ENCODE measurements at places on chromosomes 12 and 14.

GRCh38 chr14:68368850-68369249 is 424.0 kb downstream of the ZFP36L1 start:
- DNase-seq = no peak

GRCh38 chr12:98424726-98425401 is 90.5 kb upstream of the TMPO start:
- DNase-seq = peak; percentile 42

DNA sequence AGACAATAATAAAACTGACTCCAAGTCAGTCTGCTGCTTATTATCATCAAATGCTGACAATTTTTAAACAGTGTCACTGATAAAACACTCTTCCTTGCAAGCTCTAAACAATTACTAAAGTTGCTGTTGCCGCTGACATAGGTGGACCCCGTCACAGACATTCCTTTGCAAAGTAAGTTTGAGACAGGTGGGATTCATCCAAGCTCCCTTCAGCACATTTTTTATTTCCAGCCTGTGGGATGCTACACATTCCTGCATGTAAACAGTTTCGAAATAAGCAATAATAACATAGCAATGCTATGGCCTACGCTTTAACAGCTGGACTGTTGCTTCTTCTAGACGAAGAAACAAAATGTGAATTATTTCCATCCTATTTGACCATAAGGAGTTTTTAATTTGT is 85.4 kb upstream of the HIF1A start:
- DNase-seq = no peak

GRCh38 chr14:103724116-103724515 is 8.5 kb downstream of the ZFYVE21 start:
- DNase-seq = no peak

- no peak for DNase-seq
These were observed 43.8 kb upstream of the ATF1 start for GRCh38 chr12:50720085-50720484.

- no peak for DNase-seq
These were observed 620 bp upstream of the NID2 start for GRCh38 chr14:52069307-52070050.

- no peak for DNase-seq
These were observed 47.9 kb upstream of the SOCS2 start for GRCh38 chr12:93524386-93525133.

GRCh38 chr12:127480775-127481314 is 786.1 kb upstream of the TMEM132C start:
- DNase-seq = no peak

DNA sequence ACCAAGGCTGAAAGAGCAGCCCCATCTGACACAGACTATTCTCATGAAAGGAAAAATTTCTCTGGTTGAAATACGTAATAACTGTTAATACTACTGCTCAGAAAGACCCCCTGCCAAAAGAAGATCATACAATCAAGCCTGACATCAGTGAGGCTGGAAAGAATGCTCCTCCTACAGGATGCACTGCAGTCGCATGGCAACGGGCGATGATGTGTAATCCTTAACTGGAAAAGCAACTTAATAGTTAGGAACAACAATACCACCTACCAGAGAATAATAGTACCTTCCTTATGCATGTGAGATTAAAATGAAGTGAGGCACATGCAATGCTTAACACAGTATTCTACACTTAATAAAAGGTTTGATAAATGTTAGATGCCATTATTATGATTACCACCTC is 1.2 kb upstream of the GOLGA5 start:
- DNase-seq = no peak

DNA sequence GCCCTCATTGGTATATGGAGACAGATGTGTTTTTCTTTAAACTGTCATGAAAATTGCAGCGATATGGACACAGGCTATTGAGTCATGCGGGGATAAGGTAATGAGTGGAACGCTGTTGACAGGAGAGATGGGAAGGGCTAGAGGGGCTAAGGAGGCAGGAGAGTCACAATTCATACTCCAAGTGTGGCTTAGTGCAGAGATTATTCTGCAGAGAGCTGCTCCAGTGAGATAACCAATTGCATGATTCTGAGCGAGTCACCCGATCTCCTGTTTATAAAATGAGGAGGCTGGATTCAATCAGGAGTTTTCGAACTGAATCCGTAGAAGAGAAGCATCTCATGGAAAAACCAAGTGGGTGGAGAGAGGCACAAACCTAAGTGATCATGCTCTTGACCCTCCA is 106.4 kb upstream of the PLEKHG7 start:
- no peak for DNase-seq

DNA sequence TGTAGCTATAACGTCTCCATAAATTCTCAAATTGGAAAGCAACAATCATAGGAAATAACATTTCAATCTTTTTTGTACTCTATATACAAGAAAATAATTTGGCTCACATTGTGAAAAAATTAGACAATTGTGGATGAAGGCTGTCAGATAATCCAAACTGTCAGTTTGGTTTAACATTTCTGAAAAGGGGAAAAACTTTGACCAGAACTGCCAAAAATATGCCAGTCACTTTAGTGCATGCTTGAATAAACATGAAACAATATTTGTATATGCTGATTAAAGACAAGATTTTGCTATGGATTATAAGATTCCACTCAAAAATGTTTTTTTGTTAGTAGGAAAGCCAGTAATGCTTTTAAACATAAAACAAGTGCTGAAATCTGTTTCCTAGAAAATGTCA is 38.9 kb downstream of the CCDC59 start:
- no peak for DNase-seq

DNA sequence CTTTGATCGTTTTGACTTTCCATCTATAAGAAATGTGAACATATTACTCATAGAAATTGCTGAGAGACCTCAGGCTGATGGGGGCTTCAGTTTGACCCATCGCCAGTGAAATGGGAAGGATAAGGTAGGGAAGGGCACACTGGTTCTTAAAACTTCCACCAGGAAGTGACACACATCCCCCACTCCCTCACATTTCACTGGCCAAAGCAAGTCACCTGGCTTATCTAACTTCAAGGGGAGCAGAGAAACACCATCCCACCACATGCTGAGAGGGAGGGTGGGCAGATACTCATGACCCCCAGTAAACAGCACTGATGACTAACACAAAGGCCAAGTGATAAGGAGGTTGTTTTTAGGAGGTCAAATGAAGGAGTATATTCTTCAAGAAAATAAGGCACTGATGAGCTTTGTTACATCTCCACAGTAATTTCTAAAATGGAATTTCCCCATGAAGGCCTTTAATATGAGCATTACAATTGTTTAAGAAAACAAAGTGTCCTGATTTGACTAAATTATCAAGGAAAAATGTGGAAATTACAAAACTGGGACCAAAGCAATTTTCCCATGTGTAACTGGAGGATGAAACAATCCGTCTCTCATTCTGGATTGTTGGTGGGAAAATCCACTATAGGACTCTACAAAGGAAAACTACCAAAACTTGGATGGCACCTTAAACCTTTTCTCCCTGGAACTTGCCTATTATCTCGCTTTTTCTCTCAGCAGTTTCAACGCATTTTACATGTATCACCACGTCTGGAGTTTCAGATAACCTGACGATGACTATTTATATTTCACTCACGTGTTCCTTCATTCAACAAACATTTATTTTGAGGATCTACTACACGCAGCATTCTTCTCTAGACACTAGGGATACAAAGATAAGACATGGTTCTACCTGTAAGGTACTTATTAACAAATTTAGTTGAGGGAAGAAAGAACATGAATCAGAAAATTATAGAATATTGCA is 91.8 kb upstream of the EEA1 start:
- no peak for DNase-seq

DNA sequence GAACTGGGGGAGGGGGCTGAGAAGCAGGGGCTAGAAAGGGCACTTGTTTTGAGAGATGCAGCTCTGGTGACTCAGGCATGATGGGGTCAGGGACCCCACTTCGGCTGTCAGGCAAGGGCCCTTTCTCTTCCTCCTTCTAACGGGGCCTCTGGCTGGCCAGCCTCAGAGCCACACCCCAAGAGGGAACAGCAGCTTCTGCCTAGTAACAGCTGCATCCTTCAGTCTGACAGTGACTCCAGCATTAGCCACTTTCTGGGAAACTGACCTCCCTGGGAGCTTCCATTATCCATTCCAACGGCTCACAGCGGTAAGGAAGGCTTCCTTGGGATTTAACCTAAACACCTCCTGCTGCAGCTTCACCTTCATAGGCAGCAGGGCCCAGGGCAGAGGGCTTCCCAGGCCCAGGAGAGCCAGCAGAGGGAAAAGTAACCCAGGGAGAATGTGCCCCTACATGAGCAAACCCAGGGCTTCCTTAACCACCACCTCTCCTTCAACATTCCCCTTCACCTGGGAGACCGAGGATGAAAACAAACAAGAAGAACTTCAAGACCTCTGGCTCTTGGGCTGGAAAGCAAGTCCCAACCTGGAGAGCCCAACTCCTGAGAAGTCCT is 2.7 kb downstream of the NCKAP5L start:
- DNase-seq = no peak

DNA sequence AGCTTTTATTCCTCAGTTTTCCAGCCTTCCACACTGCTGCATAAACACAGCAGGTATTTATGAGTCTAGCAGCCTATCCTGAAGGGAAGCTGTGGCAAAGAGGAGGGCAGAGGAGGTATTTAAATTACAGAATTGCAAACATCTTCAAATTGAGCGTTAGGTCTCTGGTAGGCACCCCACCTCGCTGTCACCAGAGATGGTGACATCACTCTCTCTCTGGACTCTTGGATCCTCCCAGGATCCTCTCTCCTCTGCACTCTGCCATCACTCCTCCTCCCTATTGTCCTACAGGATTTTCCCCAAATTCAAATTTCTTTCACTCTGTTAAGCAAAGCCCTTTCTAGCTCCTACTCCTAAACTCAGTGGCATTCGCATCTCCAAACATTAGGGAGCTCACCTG is 6.7 kb downstream of the PLEKHD1 start:
- no peak for DNase-seq

DNA sequence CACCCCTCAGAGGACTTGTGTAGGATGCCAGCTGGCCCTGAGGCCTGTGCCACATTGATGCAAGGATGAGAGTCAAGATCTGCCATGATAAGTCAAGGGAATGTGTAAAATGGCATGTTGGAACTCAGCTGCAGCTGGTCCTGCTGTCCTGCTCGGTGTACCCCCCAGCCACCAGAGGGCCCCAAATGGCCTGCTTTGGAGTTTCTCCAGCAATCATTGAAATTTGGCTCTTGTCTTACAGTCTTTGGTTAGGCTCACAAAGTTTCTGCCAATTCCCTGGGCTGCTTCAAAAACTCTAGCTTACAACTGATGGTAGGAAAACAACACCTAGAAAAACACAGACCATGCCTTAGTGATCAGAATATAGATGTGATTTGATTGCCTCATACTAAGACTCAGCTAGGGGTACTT is 76.8 kb downstream of the HSD17B6 start:
- DNase-seq = no peak

DNA sequence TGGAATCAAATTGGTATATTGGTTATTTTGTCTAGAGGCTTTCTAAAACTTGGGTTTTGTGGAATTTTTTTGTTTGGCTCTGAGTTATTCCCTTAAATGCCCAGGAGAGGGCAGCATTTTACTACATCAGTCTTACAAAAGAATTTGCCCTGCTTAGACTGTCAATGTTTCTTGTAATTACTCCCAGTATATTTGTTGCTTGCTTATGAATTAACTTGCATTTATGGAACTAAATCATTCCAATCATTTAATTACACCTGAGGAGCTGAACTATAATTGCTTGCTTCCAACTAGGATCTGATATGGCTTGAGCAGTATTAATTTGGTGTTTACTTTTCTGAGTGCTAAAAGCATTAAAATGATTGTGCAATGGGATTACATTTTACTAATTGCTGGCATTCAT is 48.7 kb downstream of the MIPOL1 start:
- peak; percentile 23 for DNase-seq

All from AG09309 (cell line).